ENCODE measurements at places on chromosomes 1 and 21.

DNA sequence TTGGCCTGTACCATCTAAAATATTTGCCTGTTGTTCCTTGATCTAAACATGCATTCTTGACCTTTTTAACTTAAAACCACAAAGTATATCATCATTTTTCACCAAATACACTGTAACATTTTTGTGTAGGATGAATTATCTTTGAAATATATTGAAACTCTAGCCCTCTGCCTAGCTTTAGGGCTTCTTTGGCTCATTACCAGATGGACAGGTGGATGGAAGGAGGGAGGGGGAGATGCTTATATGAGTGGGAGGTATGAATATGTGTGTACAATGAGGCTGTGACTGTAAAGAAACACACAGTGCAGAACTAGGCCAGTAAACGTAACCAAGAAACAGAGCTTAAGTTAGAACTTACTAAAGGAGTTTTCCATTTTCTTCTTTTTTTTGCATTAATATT is 118.5 kb downstream of the ESRRG start:
- DNase-seq: no peak

- DNase-seq: no peak
These were observed 213.9 kb downstream of the PATJ start for GRCh38 chr1:61956016-61956645.

DNA sequence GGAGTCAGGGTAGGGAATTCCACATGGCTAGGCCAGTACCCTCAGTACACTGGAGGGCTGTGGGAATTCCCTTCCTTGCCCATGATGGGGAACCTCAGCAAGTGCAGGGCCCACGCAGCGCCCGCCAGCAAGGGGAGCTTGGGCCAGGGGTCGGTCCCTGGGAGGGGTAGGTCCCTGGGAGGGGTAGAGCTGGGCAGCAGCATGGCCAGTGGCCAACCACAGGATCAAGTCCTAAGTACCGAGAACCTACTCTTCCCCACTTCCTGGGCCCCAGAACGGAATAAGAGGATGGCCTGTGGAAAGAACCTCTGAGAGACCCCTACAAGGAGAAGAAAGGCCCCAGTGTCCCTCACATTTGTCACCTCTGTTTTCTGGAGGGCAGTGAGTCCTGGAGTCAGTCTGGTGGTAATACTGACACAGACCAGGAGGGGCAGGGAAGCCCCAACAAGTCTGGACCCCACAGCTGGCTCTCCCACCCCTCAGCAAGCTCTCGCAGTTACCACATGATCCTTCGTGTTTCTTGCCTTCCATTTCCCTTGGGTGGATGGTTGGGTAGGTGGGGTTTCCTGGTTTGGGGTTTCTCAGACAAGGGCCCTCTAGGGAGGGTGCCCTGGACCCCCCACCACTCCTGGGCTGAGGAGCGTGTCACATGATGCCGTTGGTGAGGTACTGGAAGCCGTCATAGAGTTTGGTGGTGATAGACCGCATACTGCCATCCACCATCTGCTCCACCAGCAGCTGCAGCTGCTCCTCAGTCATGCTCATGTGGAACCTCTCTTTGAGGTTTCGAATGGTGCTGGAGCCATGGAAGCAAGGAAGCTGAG is 10.3 kb downstream of the ZNF687 start:
- no peak for DNase-seq

DNA sequence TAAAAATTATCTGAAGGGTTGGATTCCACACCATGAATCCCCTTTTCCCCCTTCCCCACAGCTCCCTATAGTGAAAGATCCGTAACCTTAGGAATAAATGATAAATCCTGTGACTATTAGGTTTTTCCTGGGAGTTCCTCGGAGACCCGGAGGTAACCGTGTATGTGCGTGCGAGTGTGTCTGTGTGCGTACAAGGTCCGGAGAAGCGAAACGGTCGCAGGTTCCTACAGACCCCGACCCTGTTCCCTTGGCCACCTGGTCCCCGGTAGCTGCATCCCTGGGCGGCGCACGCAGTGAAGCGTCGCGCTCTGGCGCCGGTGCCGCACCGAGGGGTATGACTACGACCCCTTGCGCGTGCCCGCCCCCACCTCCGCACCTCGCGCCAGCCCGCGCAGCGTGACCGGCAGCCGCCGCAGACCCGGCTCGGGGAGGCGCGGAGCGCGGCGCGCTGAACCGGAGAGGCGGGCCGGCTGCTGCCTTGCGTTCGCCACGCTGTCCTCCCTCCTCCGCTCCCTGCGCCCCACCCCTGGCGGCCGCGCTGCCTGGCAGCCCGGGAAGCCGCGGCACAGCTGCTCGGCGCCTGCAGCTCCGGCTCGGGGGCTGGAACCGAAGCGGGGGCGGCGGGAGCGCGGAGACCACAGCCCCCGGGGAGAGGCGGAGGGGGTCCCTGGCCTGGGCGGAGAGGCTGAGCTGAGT is at the start of gene AK5:
AK5 (plus strand) TSS at position 529 of the 696 bp plus-strand sequence. CDS start 295 bp downstream, outside the sequence.
- peak; percentile 52 for DNase-seq

- DNase-seq: no peak
These were observed 242.7 kb upstream of the JUN start for GRCh38 chr1:59026472-59026948.

GRCh38 chr1:32172621-32173245 is 6.7 kb upstream of the TXLNA start:
- DNase-seq: no peak

- no peak for DNase-seq
These were observed 1.4 kb downstream of the ORC1 start for GRCh38 chr1:52402860-52403240.

DNA sequence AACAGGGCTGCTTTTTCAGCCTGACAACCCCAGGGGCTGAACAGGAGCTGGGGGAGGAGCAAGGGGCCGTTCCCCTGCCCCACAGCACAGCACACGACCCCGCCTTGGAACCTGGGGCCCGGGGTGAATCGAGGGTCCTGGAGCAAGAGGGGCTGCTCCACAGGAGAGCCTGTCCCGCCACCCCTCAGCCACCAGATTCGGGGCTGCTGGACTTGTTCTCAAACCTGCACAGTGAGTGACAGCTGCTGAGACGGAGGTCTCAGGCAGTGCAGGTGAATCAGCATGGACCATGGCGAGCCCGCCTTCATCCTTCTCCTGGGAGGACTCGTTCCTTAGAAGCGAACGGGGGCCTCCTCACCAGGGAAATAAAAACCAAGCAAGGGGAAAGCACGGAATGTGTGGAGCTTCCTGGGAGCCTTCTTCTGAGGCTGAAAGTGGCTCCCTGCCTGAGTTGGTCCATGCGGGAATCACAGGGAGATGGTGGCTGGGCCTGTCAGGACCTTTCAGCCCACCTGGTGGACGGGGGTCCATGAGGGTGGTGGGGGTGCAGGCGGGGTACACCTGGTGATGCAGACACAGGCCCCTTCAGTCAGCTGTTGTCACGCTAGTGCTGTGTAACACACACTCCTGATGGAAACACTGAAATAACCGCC is 125.4 kb downstream of the SIK1 start:
- DNase-seq: no peak

DNA sequence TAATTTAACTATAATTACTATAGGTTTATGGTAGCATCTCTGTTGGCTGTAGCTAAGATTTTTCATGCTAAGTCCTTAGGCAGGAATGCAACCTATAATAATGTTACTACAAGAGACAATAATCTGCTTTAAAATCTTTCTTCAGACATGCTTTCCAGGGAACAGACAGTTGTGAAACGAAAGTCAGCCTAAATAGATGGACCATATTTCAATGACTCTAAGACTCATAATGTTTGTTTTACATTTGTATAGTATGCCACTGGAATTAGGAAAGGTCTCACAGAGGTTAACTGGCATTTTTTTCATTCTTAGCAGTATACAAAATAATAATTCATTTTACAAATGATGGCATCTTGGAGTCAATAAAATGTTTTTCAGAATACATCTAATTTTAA is 8.1 kb downstream of the RERE start:
- DNase-seq: no peak

DNA sequence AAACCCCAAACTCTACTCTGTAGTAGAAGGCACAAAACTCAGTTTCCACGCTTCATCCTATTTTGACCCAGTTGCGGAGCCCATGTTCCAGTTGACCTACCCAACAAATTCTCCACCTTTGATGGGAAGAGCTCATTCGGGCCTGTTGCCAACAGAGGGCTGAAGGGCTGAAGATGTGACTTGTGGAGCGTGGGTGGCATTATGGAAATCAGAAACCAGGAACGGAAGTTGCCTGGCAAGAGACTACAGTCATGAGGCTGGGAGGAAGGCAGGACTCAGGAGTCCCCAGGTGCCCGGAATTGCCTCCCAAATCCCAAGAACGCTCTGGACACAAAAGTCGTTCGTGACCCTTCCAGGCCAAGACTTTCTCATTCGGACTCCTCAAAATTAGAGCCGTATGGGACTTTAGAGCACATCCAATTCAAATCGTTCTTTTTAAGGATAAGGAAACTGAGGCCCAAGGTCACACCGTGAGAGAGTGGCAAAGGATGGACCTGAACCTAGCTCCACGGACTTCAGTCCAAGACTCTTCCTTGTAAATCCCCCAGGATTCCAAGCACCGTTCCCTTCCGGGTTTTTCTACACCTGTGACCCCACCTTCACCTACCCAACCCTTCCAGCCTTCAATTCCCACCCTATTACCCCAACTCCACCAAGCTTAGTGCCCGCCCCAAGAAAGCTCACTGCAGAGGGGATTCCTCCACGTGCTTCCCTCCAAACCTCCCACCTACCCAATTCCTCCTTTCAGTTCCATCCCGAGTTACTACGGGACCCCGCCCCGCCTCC is 739 bp downstream of the SMG5 start:
- peak; percentile 43 for DNase-seq

DNA sequence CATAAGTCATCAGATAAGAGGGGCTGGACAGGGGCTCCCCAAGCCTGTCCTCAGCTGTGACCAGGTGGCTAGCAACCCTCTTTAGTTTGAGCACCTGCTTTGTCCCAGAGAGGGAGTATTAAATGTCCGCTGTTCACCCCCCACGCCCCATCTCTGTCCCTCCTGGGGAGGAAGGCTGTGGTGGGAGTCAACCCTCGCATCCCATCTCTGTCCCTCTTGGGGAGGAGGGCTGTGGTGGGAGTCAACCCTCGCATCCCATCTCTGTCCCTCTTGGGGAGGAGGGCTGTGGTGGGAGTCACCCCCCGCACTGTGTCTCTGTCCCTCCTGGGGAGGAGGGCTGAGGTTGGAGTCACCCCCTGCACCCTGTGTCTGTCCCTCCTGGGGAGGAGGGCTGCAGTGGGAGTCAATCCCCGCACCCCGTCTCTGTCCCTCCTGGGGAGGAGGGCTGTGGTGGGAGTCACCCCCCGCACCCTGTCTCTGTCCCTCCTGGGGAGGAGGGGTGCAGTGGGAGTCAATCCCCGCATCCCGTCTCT is 72.6 kb upstream of the ABCG1 start:
- no peak for DNase-seq

DNA sequence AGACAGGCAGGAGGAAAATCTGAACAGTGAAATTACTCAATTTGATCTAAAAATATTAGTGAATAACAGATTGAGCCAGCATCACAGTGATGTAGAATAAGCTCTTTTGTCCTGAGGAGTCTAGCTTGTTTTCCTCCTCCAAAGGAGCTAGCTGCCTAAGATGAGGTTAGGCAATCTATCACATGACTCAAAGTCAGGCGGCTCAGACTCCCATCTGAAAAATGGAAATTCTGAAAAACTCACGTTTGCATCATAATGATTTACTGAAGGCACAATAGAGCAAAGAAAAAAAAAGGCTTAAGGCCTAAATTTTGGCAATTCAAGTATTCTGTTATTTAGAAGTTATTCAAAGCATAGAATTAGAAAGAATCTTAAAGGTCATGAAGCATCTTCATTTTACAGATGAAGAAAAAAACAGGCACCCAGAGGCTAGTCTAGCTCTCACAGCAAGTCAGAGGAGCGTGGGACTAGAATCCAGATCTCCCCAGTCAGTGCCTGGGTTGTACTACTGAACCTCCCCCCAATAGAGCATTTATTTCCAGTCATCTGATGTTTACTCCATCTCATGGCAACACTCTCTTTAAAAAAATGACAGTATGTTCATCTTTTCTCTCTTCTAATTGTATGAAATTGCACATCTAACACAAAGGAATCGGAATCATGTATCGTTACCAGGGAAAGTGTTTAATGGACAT is 62.5 kb upstream of the ATF3 start:
- DNase-seq: no peak

GRCh38 chr21:44854664-44855446 is 18.6 kb downstream of the PTTG1IP start:
- no peak for DNase-seq

- no peak for DNase-seq
These were observed 43.2 kb upstream of the PLA2G4A start for GRCh38 chr1:186785503-186785902.

DNA sequence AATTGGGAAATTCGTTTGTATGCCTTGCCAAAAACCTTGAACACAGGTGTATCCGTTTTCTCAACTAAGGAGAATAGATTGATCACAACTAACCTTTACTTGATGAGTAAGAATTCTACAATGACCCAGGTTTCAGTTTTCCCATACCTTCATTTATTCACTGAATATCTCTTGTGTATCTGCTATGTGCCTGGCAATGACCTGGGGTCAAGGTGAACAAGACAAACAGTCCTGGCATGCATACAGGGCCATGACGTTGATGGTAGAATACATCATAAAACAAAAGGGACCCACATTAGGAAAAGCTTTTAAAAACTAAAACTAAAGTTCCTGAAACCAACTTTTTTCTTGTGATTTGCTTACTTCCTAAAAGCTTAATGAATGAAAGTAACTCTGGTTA is 32.1 kb upstream of the EXOSC10 start:
- DNase-seq: no peak
